ENCODE measurements at places on chromosomes 2 and 18.

DNA sequence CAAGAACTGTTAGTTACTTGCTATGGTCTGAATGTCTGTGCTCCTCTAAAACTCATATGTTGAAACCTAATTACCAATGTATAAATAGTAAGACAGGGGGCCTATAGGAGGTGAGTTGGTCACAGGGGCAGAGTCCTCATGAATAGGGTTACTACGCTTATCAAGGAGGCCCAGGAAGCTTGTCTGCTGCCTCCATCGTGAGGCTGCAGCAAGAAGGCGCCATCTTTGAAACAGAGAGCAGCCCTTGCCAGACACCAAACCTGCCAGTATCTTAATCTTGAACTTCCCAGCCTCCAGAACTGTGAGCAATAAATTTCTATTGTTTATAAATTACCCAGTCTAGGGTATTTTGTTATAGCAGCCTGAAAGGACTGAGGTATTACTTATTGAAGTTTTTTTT lies 79.1 kb downstream of the TGIF1 start:
- no peak for DNase-seq

GRCh38 chr2:241092677-241093076 lies 9.4 kb downstream of the MTERF4 start:
- DNase-seq, result peak; percentile 16

GRCh38 chr2:64201151-64201550 lies 56.9 kb upstream of the PELI1 start:
- no peak for DNase-seq

GRCh38 chr2:208249296-208249695 lies 5.6 kb downstream of the IDH1 start:
- DNase-seq, result no peak

DNA sequence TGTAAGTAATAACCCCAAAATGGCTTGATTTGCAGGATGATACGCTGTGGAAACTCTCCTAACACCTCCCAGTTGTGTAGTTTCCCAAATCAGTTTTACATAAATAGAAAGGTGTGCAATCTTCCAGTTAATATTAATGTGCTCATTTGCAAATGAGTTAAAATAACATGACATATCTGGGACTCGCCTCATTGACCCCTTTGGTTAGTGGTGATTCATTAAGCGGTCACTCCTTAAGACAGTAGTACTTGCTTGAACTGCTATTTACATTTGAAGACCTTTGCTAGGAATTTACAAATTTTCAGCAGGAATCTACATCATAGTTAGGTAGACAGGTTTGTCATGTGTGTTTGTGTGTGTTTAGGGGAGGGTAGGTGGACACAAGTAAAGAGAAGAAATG lies 1367.7 kb upstream of the CELF4 start:
- DNase-seq, result no peak

DNA sequence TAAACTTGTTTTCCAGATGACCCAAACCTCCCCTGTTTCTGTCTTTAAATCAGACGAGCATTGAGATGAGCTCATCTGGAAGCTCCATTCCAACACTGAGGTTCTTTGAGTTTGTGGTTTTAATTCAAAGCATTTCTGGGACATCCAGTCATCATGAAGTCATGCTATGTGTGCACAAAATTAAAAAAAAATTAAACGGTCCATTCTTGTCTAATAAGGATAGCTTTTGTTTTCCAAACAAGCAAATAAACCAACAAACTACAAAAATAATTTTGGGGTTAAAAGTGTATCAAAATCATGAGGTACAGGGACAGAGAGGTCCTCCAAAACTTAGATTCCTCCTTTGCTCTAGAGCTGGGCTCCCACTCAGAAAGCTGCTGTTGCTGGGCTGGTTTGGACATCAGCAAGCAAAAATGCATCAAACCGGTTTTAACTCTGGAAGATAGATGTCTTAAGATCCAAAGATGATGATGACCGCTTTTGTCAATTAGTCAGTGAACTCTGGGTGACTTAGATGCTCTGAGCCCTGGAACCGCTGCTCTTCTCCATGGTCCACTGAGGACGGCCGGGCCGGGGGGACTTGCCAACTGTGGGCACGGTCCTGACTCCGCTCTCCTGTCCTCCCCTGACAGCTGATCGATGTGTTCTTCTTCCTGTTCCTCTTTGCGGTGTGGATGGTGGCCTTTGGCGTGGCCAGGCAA lies 65.4 kb downstream of the TRPM8 start:
- no peak for DNase-seq

DNA sequence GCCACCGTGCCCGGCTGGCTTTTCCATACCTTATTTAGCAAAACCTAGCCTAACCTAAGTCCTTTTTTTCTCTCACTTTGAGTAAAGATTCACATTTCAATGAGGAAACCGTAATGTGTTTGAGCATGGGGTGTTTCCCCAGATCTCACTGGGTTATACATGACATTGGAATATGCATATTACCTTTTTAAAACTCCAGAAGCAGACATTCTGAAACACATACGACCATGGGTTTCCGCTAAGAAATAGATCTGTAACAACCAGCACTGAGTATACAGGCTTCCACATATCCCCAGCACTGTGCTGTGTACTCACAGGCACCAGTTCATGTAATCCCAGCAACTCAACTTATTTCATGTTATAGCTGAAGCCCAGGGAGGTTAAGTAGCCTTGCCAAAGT lies 41.0 kb upstream of the FOSL2 start:
- DNase-seq, result no peak

DNA sequence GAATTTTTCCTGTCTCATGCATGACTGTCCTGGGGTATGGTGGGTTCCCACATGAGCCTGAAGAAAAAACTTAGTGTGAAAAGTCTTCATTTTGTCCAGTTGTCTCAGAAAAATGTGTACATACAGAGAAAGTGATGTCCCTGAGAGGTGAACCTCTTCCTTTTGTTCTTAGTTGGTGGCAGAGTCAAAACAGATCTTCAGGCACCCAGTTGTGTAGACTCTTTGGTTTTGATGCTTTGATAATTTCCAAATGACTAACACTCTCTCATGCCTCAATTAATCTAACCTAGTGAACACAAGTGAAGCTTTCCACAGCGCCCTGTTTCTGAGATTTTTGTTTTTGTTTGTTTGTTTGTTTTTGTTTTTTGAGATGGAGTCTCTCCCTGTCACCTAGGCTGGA lies 273.5 kb downstream of the PIK3C3 start:
- no peak for DNase-seq

DNA sequence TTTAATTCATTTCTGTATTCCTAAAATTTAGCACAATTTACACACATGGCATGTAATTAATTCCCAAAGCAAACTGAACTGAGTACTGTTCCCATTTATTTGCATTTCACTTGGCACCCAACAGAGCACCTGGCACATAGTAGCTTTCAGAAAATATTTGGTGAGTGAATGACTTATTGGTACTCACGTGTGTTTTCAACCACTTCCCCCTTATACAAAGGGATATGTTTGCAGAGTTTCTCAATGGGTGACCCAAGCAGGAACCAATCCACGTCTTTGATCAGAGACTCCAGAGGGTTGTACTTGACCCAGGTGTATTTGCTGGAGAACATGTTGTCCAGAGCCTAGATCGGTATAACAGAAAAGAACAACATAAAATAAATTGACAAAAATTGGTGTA lies 6.6 kb downstream of the GKN2 start:
- DNase-seq, result no peak

DNA sequence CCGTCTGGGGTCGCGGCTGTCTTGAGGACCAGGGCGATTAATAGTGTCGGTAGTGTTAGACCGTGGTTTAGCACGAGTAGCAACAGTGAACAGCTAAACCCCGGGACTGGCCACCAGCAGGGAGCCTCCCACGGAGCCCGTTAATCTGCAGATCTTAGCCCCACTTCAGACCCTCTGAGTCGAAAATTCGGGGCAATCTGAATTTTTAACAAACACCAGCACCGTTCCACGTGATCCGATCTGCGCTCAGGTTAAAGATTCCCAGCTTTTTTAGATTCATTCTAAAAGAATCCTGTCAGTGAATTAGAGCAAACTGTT lies 479 bp upstream of the ATP5F1A start:
- DNase-seq, result no peak

DNA sequence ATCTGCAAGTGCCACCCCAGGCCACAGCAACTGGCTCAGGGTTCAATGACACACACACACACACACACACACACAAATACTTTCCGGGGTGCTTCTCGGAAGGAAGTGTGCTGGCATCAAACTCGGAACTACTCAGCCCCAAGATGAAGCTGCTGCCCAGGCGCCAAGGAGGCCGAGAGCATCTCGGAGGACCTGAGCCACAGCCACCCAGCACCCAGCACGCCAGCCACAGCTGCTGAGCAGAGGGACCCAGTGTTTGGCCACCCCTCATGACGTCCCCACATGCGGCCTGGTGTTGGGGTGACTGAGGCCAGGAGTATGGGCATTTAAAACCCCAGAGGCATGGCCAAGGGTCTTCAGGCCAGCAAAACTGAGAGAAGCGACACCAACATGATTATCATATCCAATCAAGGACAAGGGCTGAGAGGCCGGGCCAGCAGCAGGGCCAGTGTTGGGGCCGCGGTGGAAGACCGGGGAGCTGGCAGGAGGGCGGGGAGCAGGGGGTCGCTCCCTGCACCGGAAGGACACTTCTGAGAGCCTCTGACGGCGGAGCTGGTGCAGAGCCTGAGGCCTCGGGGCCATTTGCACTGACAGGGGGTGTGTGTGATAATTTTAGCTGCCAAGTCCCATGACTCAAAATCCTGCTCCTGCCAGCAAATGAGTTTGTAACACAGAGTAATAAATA lies 61.8 kb downstream of the BIN1 start:
- no peak for DNase-seq

GRCh38 chr2:120436460-120436739 lies 90.5 kb downstream of the INHBB start:
- no peak for DNase-seq

GRCh38 chr2:38648107-38648761 lies 17.7 kb upstream of the GALM start:
- no peak for DNase-seq

DNA sequence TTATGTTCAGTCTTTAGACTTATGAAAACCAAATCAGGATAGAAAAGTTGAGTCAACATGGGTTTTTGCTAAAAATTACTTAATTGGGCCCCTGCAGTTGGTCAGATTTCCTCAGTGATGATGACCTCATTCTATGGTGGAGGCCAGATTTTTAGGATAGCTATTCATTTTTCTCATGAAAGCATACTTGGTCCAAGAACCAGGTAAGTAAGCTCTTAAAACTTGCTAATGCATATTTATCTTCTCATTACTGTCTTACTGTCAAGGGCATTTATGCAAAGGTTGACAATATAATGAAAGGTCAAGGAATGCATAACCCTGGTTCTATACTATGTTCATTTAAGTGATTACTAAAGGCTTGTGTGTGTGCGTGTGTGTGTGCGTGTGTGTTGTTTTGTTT lies 650.6 kb downstream of the SATB2 start:
- DNase-seq, result no peak

DNA sequence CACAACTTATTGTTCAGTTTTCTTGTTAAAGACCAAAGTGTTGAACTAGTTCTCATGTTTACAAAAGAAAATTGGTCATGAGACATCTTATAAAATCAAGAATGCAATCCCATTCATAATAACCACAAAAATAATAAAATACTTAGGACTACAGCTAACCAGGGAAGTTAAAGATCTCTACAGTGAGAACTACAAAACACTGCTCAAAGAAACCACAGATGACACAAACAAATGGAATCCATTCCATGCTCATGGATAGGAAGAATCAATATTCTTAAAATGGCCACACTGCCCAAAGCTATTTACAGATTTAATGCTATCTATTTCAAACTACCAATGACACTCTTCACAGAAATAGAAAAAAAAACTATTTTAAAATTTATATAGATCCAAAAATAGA lies 1354.8 kb upstream of the CDH2 start:
- no peak for DNase-seq

- DNase-seq, result no peak
Observed at GRCh38 chr2:180554330-180554729, 426.1 kb upstream of the UBE2E3 start.

GRCh38 chr2:190050001-190050400 lies 12.5 kb downstream of the MSTN start:
- DNase-seq, result no peak

GRCh38 chr2:26612034-26612433 lies 29.1 kb downstream of the CIB4 start:
- DNase-seq, result no peak

- DNase-seq, result no peak
Observed at GRCh38 chr18:26734760-26735159, 130.7 kb downstream of the AQP4 start.

DNA sequence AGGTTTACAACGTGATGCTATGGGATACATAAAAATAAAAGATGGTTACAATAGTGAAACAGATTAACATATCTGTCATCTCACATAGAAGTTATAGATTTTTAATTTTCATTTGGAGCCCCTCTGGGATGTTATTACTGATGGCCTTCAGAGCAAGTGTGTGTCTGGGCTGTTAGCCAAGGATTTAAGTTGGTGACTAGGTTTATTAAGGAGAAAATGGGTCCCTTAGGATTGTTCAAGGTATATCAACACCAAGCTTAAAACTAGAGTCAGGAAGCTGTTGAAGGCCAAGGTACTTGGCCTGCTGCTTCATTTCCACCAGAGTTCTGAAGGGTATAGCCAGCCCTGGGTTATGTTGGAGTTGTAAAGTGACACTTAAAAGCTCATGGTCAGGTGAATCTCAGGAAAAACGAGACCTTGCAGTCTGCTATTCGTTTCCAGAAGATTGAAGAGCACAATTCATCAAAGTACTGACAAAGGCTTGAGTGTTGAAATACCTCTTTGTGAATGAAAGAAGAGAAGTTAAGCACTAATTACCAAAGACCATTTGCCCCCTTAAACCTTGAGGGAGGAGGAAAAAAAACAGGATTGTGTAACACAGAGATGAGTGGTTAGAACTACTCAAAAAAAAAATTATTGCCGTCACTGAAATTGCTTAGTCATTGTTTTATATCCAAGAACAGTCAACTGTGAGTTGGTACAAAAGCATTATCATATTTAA lies 48.4 kb downstream of the MAP2 start:
- peak; percentile 68 for DNase-seq

DNA sequence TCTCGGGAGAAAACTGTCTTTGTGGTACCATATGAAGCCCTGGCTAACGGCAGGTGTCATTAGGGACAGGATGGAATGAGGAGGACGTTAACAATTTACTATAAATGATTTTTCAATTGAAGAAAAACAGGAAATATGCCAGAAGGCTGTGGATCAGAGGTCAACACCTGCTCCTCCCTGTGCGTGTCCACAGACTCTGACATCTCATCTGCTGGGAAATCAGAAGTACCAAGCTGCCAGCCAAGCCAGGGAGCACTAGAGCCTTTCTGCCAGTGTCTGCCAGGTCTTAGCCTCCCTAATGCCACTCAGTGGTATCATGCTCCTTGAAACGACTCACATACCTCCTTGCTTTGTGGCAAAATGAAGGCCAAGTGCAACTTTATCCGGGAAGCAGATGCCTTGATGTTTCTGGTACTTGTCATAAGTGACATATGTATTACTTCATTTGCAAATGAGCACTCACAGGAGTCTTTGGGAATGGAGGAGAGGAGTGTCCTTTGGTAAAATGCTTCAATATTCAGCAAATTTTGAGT lies 541.1 kb downstream of the SATB2 start:
- DNase-seq, result no peak

DNA sequence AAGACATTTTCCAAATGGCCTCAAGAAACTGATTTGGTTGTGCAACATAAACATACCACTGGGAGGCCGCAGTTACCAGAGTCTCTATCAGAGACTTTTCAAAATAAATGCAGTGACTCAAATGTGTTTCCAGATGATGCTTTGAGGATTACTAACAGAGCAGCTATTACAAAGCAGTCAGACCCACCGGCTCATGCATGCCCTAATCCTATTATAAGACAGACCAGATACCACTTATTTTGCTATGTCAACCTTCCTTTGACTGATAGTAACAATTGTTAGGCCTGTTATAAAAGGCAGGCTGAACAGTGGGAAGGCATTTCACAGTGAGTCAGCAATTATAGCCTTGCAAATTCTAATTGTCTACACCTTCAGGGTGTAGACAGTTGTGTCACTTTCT lies 217.7 kb downstream of the LRRTM1 start:
- DNase-seq, result no peak
